ENCODE measurements at places on chromosomes 11 and 22.
A peak's percentile ranks its signal among the peaks of the same experiment; 100 is the strongest.

GRCh38 chr11:120959189-120959588 is 64.7 kb upstream of the TBCEL start:
- no peak for DNase-seq

DNA sequence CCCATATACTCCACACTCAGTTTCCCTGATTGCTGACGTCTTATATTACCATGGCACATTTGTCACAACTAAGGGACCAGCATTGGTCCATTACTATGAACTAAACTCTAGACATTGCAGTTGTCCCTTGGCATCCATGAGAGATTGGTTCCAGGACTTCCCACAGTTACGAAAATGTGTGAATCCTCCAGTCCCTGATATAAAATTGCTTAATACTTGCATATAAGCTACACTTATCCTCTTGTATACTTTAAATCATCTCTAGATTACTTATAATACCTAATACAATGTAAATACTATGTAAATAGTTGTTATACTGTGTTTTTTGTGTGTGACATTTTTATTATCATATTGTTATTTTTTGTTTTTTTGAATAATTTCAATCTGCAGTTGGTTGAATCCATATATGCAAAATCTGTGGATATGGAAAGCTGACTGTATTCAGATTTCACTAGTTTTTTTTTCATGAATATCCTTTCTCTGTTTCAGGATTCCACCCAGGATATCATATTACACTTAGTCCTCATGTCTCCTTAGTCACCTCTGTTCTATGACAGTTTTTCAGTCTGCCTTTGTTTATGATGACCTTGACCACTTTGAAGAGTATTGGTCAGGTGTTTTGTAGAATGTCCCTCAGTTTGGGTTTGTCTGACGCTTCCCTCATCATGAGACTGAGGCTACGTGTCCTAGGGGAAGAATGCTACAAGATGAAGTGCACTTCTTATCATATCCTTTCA is 55.3 kb downstream of the INSC start:
- no peak for DNase-seq

DNA sequence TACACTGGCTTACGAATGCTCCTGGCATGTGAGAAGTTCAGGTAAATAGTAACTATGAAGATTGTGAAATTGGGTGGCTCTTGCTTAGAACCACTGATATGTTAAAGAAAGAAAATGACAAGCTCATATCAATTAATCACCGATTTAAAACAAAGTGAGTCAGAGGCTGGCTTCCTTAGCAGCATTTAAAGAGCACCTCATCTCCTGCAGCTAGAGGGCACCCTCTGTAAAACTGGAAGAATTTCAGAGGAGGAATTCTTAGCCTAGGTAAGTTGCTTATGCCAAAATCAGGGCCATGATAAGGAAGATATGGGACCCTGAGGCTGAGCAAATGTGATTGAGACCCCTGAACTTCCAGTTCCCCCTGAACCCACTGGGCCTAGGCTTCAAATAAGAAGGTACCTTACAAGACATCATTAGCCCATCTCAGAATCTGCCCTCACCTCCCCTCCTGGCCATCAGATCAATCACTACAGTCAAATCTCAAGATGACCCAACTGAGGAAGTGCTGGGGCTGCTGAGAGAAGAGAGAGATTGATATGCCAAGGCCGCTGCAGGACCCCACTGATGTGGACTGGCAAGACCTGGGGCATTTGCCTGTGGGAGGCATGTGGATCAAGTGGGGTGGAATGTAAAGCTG is 8.6 kb upstream of the CD3E start:
- no peak for DNase-seq

- no peak for DNase-seq
These were observed 90.5 kb downstream of the BMAL1 start for GRCh38 chr11:13368041-13368446.

DNA sequence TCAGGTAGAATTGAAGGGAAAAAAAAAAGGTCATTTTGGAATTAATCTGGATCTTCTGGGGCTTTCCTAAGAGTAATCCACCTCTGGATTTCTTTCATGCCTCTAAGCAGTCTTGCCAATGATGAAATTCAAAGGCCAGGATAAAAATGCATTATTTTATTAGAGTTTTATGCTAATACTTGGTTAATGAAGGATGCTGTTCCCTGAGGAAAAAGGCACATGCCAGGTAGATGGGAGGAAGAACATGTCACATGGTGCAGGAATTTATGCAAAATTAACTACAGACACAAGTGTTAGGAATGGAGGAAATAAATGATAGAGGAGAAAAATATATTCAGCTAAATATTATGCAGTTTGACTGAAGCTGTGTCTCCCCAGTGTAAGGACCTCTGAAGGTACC is 792.0 kb downstream of the ETS1 start:
- no peak for DNase-seq

DNA sequence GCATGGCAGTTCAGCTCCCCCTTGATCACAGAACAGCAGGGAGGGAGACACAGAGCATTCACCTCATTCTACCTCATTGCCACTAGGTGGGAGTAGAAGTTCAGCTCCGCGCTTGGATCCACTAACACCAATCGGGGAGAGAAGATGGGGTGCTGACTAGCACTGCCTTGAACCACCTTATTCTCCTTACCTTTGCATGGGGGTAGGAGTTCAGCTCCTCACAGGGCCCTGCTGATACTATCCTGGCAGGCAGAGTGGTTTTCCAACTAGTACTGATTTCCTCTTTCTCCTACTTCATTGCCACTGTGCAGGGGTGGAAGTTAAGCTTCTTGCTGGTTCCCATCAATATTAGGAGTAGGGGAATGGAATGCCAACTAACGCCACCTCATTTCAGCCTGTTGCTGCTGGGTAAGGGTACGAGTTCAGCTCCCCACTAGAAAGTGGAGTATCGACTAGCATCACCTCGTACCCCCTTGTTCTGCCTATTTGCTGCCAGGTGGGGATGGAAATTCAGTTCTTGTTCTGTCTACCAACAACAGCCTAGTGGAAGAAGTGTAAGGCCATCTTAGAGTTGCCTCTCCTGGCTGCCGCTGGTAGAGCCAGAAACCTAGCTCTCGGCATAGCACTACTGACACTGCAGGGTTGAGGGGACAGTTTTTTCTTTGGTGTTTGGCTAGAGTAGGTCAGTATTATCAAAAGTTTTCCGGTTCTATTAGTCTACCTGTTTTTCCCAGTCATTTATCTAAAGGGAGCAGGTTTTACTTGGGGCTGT is 550.9 kb upstream of the CCDC90B start:
- DNase-seq, result peak; percentile 36

GRCh38 chr11:2630679-2631078 is 69.1 kb downstream of the KCNQ1OT1 start:
- DNase-seq, result no peak

DNA sequence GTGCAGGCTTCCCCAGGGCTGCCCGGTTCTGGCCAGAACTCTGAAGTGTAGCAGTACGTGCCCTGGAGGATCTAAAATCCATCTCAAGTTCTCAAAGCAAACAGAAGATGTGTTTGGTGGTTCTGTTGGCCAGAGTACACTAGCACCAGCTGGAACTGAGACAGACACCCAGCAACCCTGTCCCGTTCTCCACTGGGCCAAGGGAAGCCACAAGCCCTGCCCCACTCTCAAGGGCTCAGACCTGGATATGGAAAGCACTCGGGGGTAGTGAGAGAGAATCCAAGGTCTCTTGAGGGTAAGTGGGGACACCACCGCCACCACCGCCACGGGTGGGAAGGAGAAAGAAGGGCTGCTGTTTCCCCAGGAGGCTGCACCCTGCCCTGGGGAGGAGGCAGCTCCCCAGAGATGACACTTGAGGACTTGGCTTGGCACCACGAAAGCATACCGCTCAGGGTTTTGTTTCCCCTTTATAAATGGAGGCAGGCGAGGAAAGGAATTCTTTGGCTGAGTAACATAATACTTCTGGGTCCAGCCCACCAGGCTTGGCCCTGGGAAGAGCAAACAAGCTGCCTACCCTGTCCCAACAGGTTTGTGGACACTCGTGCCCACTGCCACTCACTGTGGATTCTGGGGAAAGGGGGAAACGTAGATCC is 56.1 kb upstream of the POU2AF1 start:
- DNase-seq, result no peak

- DNase-seq, result peak; percentile 53
These were observed 4.0 kb upstream of the HMOX1 start for GRCh38 chr22:35376728-35377472.

DNA sequence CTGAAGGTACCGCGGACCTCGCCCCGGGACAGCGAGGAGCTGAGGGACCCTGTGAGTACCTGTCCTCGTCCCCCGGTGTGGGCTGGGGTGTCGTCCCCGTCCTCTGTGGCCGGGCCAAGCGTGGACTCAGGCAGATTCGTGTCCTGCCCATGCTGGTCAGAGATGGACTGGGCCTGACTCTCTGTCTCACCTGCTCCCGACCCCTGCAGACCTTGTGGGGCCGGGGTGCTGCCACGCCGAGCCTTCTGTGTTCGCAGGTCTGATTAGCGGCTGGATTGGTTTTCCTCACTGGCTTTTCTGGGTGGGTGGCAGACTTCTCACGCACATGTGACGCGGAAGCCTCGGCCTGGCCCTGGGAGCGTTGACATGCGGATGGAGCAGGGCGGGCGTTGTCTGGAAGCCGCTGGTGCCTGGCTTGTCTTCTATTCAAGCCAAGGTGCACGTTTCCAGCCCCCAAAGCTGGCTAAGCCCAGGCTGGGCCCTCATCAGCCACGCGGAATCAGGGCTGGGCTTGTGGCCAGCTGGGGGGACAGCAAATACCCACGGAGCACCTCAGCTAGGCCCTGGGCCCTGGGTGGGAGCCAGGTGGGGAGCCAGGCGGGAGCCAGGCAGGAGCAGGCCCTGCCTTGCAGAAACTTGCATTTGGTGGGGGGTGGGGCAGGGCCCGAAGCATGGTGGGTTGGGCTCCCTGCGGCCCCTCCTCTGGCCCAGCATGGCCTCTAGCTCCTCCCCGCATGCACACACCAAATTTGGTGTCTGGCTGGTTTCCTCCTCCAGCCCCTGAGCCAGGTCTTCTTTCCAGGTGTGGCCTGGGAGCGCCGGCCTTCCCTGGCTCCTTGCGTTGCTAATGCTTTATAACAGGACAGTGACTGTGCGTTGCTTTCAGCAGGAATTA is 7.0 kb downstream of the GRAMD4 start:
- DNase-seq, result no peak

GRCh38 chr22:25621986-25622385 is 57.5 kb downstream of the GRK3 start:
- no peak for DNase-seq

DNA sequence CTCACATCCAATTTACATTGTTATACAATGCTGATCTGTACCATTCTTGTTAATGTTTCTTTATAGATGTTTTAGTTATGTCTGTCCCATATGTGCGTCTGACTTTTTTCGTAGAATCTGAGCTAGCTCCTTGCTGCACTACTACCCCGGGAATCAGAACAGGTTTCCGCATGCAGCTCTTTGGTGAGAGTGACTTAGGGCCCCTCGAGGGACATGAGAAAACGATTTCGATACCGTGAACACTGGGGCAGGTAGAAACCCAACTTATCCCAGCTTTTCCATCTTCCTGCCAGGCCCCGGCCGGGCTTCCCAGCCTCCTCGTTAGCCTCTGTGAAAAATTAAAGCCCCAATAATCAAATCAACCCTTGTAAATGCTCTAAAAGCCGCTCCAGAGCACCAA is 23.4 kb upstream of the PKNOX2 start:
- DNase-seq, result no peak

GRCh38 chr11:79066456-79067351 is 374.1 kb downstream of the TENM4 start:
- DNase-seq, result peak; percentile 32

DNA sequence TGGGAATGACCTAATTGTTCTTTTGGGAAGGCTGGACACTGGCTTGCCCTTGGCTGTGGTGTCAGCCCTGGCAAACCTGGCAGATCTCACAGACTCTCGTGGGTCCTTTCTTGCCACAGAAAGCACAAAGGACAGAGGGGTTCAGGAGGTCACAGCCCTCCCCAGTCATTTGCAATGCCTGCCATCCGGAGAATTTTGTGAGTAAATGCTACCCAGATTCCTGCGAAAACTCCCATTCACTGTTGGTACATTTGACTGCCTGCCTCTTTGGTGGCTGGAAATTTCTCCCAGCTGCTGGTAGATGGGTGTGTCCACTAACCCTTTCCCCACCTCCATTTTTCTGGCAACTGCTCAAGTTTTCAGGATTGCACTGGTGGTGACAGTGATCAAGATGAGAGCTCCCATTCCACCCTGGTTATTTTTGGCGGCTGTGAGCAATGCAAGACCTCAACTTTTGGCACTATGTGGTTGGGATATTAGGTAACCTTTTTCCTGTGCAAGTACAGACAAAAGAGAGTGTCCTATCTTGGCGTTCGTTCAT is 155.7 kb downstream of the NAV2 start:
- no peak for DNase-seq

GRCh38 chr11:78753297-78753696 is 178.6 kb upstream of the NARS2 start:
- DNase-seq, result no peak

GRCh38 chr11:46680815-46681214 is 19.6 kb downstream of the ARHGAP1 start:
- DNase-seq, result no peak

GRCh38 chr11:32333320-32333991 is 101.9 kb downstream of the WT1 start:
- no peak for DNase-seq

DNA sequence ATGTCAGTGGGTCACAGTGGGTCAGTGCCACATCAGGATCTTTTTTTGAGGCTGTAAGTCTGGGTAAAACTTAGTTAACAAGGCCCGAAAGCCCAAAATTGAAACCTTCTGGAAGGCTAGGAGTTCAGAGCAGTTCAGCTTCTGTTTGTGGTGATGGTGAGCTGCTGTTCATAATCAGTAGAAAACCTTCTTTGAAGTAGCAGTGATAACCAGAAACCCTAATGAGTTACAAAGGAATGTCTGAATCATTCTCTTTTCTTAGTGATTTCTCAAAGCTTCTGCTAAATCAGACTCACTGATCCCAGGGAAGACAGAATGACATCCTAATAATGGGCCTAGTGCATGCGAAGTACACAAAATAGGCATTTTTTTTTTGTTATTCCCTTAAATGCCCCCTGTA is 124.7 kb downstream of the PARVA start:
- DNase-seq, result no peak

DNA sequence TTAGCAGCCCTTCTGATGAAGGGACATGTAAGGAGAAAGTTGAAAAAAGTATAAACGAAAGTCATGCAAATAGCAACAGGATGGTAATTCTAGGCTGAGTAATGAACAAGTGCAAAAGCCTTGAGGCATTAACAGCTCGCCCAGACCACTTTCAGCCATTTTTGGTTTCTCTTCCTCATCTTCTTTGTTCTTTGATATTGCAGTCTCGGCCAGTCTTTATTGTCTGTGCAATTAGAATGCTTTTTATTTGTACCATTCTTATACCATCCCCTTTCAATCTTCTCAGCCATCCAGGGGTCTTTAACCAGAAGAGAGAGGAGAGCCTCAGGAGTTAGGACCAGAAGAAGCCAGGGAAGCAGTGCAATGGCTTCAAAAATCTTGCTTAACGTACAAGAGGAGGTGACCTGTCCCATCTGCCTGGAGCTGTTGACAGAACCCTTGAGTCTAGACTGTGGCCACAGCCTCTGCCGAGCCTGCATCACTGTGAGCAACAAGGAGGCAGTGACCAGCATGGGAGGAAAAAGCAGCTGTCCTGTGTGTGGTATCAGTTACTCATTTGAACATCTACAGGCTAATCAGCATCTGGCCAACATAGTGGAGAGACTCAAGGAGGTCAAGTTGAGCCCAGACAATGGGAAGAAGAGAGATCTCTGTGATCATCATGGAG is 7.3 kb downstream of the TRIM34 start:
- DNase-seq, result no peak
